NCI-H2029 (cell line): ENCODE measurements at places on chromosomes 1 and 21.

GRCh38 chr1:206087091-206087490 lies 30.1 kb downstream of the AVPR1B start:
- DNase-seq = no peak

DNA sequence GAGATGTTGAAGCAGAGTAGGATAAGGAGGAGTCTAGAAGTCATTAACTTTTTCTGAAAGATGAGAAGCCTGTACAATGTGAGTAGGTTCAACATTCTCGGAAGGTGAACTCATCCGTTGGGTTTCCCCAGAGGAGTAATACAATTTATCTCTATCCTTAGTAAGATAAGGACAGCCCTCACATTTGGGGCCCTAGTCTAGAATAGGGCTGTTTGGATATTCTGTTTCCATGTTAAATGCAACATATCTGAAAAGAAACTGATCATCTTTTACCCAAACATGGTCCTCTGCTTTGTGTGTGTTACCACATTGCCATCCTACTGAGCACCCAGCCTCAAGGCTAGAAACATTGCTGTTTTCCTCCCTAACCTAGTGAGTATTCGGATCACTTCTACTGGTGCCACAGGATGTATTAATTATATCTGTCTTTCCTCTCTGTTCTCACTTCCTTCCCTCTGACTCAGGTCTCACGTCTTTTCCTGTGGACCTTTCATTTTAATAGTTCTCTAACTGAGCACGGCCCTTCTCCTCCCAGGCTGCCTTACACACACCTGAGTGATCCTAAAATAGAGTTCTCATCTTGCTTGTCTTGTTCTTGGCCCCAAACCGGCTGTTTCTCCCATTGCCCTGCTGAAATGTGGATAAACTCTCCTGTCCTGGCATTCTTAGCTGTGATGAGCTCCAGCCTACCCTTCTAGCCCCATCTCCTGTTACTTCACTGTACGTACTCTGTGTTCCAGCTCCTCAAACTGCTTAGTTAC lies 91.7 kb downstream of the CDC14A start:
- no peak for DNase-seq

DNA sequence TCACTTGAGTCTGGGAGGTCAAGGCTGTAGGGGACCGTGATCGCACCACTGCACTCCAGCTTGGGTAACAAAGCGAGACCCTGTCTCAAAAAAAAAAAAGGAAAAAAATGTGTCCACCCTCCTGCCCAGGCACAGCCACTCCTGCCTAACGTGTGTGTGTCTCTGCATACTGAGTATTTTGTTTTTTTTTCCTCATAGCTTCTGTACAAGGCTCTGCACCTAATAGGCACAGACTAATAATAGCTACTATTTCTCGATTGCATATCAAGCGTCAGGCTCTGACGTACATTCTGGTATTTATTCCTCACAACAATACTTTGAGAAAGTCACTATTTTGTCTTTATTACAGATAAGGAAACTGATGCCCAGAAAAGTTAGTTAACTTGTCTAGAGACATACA lies 5.0 kb downstream of the PTGFRN start:
- no peak for DNase-seq

GRCh38 chr1:218568962-218569550 lies 223.9 kb downstream of the TGFB2 start:
- DNase-seq = no peak

DNA sequence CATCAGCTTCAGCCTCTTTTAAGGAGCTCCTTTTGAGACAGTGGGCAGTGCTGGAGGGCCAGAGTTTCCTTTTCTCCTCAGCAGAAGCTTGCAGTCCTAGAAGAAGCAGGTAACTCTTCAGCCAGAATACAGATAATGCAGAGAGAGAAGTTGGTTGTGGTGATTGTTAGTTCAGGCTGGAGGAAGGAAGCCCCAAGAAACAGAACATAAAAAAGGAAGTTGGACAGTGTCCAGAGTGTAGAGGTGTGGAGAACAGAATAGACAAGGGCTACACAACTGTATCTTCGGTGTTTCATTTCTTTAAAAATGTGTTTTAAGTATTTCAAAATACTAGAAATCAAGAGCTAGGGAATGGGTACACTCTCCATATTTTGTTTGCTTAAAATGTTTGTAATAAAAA lies 6.4 kb upstream of the TACSTD2 start:
- DNase-seq = no peak

DNA sequence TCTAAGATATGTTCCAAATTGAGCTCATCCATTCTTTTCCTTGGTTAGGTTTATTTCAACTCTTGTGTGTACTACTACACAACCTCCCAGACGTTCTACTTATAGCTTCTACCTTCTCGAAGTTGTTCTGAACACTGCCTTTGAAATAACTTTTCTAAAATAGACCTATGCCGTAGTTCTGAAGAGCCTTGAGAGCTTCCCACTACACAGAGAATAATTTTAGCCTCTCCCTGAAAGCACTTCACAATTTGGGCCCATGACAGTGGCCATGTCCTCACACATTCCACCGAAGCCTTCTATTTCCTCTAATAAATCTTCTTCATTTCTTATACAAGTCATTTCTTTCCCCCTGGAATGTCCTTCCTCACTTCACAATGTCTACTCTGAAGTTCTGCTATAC lies 62.2 kb downstream of the CRB1 start:
- DNase-seq = no peak

DNA sequence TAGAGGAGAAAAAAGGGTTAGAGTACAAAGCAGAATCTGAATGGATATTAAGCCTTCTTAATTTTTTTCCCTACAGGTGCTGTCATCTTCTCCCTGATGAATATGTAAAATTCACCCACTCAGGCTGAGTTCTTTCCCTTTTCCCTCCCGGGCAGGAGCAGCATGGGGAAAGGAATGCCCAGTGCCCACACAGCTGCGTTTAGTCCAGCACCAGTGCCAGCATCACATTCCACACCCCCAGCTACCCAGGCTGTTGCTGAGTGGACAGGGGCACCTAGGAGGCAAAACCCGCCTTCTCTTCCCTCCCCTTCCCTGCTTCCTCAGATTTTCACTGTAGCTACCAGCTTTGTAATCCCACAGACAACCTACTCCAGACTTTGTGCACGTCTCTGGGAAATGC lies 3.4 kb upstream of the CADM3 start:
- DNase-seq = no peak

DNA sequence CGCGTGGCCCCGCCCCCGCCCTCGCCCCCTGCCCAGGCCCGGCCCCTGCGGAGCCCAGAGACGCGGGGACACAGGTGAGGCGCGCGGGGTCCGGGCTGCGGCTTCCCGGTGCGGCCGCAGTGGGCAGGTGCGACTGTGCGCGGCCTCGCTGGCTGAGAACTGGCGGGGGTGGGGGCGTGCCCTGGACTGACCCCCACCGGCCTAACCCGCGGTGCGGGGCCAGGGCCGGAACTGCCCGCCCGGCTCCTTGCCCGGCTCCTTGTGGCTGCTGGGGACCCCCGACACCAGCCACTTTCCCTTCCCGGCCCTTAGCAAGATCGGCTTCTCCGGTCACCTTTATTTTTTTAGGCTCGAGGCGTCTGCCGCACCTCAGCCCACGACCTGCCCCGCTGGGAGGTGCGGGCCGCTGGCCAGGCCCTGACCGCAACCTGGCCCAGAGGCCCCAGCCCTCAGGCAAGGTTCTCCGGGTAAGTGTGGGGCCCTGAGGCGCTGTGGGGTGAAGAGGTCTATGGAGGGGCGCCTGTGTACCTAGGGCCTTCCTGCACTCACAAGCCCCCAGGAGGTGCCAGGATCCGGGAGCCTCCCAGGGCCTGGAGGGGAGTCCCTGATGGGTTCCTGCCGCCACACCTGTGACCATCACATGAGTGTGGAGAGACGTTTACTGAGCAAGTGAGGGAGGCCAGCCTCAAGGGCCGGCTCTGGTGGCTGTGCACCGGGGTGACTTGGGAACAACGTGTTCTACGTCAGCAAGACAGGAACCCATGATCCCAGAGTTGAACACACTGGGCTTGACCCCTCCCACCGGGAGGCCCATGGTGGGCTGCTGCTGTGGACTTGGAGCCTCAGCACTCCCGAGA lies at the start of gene SMIM1:
Gene SMIM1 (plus strand): TSS at position 35 of the 857 bp plus-strand sequence. CDS start 2,625 bp downstream, outside the sequence.
- DNase-seq = no peak

GRCh38 chr1:59005491-59006288 lies 221.8 kb upstream of the JUN start:
- no peak for DNase-seq

GRCh38 chr1:165169028-165169427 lies 187.5 kb downstream of the LMX1A start:
- DNase-seq = no peak

DNA sequence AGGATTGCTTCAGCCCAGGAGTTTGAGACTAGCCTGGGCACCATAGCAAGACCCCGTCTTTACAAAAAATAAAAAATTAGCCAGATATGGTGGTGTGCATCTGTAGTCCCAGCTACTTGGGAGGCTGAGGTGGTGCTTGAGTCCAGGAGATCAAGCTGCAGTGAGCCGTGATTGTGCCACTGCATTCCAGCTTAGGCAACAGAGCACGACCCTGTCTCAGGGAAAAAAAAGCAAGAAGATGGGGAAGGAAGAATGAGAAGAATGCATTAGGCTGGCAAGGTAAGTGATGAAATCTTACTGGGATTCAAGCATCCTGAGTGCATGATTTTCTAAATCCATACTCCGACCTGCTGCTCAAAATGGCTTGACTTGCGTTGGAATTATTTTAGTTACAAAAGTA lies 6.8 kb downstream of the PCP4L1 start:
- no peak for DNase-seq

DNA sequence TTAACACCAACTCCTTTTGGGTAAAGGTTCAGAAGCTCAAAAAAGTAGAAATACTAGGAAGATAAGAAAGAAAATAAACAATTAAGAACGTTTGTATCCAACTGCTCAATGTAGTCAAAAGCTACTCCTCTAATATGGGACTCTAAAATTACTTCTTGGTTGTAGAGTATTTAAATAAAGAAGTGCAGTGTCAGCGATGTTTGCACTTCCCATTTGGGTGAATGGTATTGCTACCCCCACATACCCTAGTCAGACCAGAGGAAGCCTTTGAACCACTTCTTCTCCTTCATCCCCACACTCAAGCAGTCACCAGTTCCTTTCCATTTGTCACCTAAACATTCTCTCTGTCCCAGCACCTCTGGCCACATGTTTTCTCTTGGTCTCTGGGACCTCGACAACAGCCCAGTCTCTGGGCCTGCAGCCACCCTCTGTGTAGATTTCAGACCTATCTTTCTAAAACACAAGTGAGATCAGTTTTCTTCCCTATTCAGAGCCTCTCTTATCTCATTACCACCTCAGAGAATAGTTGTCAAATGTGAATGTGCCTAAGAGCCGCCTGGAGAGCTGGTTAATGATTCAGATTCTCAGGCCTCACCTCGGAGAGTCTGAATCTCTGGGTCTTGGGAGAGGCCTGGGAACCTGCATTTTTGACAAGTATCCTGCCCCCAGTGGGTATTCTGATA lies 109.8 kb downstream of the OMA1 start:
- no peak for DNase-seq

- DNase-seq = no peak
These were observed 7.8 kb upstream of the SERBP1 start for GRCh38 chr1:67437961-67438360.

DNA sequence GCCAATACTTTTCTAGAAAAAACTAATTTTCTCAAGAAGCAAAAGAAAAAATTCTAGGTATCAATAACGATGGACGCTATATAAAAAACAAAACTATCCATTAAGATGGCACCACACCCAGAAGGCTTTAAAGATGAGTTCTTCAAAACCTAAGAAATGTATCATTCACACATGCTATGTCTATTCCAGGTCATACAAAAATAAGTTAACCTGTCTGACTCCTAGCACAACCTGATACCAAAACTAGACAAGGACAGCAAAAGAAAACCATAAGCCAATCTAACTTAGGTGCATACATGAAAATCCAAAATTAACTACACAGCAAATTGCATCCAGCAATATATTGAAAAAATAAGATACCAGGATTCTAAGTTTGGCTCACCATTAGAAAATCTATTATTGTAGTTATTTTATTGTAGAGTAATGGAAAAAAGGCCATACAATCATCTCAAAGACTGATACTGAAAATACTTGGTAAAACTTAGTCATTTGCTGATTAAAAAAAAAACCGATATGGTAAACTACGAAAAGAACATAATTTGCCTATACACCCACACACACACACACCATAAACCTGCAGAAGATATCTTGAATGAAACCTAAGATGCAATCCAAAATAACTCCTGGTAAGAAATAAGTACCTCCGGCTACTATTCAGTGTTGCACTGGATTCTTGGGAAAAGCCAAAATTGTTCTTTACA lies 55.0 kb downstream of the TRAF5 start:
- no peak for DNase-seq

DNA sequence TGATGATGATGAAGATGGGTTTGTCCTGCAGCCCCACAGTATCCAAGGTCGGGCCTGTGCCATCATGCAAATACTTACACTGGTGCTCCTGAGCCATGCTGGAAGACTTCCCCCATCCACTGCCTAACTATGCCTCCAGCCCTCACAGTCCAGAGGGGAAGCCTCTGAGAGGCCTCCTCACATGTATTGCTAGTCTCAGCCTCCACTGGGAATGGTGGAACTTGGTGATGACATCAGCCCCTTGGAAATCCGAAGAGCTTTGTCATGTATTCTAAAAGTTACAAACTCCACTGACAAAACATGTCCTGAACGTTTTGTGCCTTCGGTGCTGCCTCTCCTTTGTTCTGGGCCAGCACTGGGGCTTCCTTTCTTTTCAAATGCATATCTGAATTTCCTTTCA lies 61.1 kb upstream of the DMRTB1 start:
- DNase-seq = no peak

DNA sequence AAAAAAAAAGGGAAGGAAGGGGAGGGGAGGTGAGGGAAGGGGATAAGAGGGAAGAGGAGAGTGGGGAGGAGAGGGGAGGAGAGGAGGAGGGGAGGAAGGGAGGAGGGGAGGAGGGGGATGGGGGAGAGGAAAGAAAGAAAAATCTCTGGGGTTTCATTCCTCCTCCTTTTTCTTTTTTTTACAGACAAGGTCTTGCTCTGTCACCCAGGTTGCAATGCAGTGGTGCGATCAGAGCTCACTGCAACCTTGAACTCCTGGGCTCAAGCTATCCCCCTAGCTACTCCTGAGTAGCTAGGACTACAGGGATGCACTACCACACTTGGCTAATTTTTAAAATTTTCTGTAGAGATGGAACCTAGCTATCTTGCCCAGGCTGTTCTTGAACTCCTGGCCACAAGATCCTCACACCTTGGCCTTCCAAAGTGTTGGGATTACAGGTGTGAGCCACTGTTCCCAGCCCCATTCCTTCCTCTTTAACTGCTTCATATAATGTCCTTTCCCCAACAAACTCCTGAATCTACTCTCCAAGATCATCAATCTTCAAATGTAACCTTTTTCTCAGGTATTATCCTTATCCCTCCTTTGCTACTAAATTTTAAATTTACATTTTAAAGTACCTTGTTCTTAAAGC lies 23.2 kb downstream of the GON4L start:
- DNase-seq = no peak

DNA sequence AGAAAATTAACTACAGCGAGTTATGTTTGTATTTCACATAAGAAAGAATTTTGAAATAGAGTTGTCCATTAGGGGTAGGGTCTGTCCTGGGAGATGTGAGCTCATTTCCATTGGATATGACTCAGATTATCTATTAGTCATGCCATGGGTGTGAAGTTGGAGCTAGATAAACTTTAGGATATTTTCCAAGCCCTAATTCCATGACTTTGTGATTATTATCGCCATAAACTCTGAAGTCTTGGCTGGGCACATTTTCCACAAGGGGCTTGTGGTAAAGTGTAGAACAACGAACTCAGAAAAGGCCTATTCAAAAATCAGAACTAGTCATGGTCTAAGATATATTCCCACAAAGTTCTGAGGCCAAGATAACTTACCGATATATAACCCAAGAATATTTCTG lies 396.6 kb downstream of the DPYD start:
- no peak for DNase-seq
